ENCODE measurements at places on chromosomes 13 and 19. TPM values are rescaled to one million over a fixed set of nuclear protein-coding genes. Genes with fewer than 3 reads are reported as not detected.

DNA sequence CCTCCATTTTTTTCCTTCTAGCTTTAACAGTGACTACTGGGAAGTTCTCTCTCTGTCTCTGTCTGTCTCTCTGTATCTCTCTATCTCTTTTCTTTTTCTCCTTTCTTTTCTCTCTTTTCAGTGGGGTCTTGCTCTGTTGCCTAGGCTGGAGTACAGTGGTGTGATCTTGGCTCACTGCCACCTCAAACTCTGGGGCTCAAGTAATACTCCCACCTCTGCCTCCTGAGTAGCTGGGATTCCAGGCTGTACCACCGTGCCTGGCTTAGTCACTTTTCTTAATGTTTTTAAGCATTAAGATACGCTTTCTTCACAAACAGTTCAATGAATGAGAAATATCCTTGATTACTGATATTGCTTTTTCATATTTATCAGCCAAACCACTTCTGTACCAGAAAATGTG, 13.1 kb downstream of the PCCA start:
- H3K27ac ChIP-seq: no peak overlapping the region
- no peak overlapping the region for H3K4me3 ChIP-seq
- DNase-seq: no peak

GRCh38 chr13:93861818-93862217, 617.7 kb downstream of the DCT start:
- H3K36me3 ChIP-seq: no peaks in the 10 kb centered on the region
- DNase-seq: no peak
- H3K27me3 ChIP-seq: no peaks in the 10 kb centered on the region
- H3K4me1 ChIP-seq: no peaks in the 10 kb centered on the region
- H3K27ac ChIP-seq: no peak overlapping the region
- no peak overlapping the region for H3K4me3 ChIP-seq

CYP4F11 gene
- 14.5 TPM for polyA plus RNA-seq

- no peaks in the 10 kb centered on the region for H3K36me3 ChIP-seq
- no peaks in the 10 kb centered on the region for H3K4me1 ChIP-seq
- H3K27ac ChIP-seq: no peak overlapping the region
- no peak overlapping the region for H3K4me3 ChIP-seq
These were observed 90.3 kb upstream of the ZNF536 start for GRCh38 chr19:30281906-30282305.

DNA sequence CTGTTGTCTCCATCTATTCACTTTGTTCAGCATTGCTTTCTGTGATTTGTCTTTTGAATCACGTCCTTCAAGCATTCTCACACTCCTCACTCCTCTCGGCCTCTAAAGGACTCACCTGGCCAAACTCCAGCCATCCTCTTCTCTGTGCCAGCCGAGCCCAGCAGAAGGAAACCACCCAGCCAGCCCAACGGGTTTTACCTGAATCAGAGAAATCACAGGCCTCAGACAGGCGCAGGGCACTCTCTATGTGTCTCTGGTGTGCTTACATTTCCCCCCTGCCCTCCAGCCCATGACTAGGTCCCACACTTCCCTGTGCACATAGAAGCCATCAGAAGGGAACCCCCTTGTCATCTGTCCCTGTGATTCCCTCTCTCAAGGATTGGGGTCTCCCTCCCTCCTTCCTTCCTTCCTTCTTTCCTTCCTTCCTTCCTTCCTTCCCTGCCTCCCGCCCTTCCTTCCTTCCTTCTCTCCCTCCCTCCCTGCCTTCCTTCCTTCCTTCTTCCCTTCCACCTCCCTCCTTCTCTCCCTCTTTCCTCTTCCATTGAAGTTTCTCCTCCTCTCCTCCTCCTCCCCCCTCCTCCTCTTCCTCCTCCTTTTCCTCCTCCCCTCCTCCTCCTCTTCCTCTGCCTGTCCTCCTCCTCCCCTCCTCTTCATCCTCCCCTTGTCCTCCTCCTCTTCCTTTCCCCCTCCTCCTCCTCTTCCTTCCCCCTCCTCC, 8.8 kb upstream of the ZNF541 start:
- no peaks in the 10 kb centered on the region for H3K36me3 ChIP-seq
- no peaks in the 10 kb centered on the region for H3K4me1 ChIP-seq
- DNase-seq: no peak
- no peak overlapping the region for H3K27ac ChIP-seq
- H3K4me3 ChIP-seq: no peak overlapping the region
- no peaks in the 10 kb centered on the region for H3K27me3 ChIP-seq

Measured in small intestine (tissue), 16 donors.